ENCODE measurements at places on chromosomes 16 and 17.

- DNase-seq, result no peak
Observed at GRCh38 chr17:7839876-7840261, 5.9 kb downstream of the KDM6B start.

DNA sequence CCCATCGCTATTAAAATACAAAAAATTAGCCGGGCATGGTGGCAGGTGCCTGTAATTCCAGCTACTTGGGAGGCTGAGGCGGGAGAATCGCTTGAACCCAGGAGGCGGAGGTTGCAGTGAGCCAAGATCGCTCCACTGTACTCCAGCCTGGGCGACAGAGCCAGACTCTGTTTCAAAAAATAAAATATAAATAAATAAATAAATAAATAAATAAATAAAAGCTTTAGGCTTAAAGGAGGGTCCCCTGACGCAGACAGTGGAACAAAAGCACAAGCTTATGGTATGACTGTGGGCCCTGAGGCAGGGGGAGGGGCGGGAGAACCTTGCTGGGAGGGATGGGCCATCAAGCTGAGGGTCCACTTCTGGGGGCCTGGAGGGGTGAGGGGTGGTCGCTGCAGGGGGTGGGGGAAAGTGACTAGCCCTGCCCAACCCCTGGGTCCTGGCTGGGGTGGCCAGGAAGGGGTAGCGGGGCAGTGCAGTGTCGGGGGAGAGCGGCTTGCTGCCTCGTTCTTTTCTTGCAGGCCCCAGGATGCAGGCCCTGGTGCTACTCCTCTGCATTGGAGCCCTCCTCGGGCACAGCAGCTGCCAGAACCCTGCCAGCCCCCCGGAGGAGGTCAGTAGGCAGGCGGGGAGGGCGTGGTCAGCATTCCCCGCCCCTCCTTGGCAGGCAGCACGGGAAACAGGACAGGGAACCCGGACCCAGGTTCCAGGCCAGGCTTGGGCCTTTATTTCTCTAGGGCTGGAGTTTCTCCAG, 4.7 kb downstream of the SERPINF1 start:
- no peak for DNase-seq

DNA sequence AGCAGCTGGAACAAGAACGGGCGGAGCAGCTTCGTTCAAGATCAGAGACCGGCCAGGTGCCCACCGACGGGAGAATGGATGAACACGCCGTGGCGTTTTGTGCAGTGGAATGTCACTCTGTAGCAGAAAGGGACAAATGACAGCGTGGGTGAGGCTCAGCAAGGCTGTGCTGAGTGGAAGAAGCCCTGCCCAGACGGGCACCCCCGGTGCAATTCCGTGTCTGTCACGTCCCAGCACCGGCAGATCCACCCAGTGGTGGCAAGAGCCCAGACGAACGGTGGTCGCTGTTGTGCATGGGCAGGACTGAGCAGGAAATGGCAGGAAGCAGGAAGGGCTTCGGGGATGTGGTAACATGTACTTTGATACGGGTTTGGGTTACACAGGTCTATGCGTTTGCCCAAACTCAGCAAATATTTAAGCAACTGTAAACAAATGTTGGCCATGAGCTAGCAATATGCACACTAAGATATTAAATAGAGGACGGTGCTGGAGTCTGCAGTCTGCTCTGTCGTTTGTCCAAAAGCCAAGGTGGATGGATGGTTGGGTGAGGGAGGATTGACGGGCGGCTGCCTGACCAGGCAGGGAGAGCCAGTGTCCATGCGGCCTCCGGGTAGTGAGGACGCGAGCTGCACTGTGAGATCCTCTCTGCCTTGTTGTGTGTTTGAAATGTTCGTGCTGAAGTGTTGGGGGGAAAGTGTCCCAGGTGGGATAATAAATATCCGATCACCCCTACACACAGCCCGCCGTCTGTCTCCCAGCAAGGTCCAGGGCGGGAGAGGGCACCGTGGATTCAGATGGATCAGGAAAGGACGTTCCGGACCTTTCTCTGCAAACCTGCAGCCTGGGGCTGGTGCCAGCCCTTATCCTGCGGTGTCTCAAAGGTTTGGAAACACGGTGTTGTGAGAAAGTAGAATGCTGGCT, 48.4 kb downstream of the COX4I1 start:
- DNase-seq, result no peak

GRCh38 chr17:7296189-7296861, 1.9 kb upstream of the YBX2 start:
- DNase-seq, result peak; percentile 85

- no peak for DNase-seq
Observed at GRCh38 chr16:50548909-50549560, 839 bp downstream of the NKD1 start.

DNA sequence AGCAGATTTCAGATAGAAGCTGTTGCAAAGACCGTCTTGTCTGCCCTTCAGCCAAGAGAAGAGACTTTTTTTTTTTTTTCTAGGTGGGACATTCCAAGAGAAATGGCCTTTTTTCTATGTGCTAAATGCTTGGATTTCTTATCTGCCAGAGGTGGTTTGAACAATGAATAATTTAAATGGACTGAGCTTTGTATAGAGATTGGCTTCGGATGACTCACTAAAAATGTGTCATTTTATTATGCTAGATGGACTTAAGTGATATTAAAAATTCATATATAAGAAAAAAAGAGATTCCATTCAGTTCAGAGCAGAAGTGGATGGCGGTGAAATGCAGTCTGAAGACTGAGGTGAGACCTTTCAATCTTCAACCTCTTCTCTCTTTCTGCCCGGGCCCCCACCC, 58.4 kb downstream of the MEAK7 start:
- no peak for DNase-seq

- DNase-seq, result no peak
Observed at GRCh38 chr17:3699951-3700350, 4.0 kb upstream of the P2RX5 start.

GRCh38 chr16:84283314-84284153, 11.1 kb upstream of the WFDC1 start:
- no peak for DNase-seq

- DNase-seq, result no peak
Observed at GRCh38 chr17:45231481-45232116, 9.9 kb downstream of the FMNL1 start.

DNA sequence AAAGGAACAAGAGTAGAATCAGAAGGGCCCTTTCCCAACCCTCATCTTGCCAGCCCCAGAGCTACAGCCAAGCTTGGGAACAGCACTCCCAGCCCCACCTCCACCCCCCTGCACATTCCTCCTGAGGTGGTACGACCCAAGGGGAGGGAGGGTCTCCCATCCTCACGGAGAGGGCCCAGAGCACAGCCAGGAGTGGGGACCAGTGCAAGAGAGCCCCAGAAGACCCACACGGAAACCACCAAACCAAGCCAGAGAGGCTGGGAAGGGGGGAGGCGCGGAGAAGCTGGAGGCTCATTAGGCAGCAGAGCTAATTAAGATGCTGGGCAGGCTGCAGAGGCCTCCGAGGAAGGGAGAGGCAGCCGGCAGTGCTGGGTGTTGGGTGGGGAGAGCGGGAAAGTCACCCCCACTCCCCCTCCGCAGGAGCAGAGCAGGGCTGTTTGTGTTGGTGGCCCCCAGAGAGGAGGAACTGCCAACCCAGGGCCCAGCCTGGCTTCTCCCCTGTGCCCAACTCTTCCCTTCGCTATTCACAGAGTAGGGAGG, 2.4 kb downstream of the CACNB1 start:
- no peak for DNase-seq

DNA sequence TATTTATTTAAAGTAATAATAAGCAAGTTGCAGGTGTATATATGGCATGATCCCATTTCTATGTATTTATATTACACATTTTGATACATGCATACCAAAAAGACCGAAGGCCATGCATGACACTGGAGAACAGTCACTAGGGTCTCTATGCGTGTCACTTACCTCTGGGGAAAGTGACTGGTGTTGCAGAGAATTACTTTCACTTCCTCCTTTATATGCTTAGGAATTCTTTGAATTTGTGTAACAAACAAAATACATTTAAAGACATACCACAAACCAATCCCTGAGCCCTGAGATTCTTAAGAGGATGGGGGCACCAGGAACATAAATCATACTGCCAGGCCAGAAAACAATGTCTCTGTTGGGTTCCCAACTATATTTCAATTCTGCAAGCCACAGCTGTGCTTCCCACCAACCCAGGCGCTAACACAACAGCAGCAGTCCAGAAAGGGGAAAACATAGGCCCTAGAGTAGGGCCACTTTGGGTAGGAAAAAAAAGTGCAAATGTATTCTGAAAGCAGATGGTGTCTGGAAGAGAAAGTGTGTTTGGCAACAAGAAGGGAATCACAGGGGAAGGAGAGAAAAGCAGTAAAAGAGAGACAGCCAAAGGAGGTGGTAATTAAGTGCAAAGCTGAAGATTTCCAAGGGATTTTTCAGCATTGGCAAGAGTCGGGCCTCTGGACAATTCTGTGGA, 24.5 kb upstream of the HYDIN start:
- peak; percentile 36 for DNase-seq

GRCh38 chr17:12180644-12181261, 160.1 kb downstream of the MAP2K4 start:
- DNase-seq, result no peak

GRCh38 chr16:53771655-53772497, 67.9 kb downstream of the FTO start:
- no peak for DNase-seq

Data from left hindlimb (tissue), 1 donor.